ENCODE measurements at places on chromosomes 5 and 9. TPM values are rescaled to one million over a fixed set of nuclear protein-coding genes. Genes with fewer than 3 reads are reported as not detected.

Gene CDX1
- 0.36 TPM for total RNA-seq

Gene SVEP1
- total RNA-seq: 43.0 TPM

Gene DIRAS2
- total RNA-seq: not detected

Gene RMRP
- total RNA-seq: 88,726 TPM

DNA sequence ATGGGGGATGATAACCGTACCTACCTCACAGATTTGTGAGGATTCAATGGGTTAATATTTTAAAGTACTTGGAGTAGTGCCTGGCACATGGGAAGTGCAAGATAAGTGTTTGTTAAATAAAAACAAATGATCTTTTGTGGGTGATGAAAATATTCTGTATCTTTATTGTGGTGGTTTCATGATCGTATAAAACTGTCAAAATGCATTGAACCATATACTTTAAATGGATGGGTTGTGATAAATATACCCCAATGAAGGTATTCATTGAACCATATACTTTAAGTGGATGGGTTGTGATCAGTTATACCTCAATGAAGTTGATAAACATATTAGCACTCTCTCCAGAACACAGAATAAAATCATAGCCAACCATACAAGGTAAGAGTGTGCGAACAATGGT, 234.5 kb downstream of the CRB2 start:
- DNase-seq: no peak

GRCh38 chr9:72041775-72042194, 18.6 kb downstream of the C9orf57 start:
- DNase-seq: no peak

Gene SPINK7
- not detected for total RNA-seq

- DNase-seq: no peak
These were observed 310.2 kb downstream of the PDE4D start for GRCh38 chr5:59583151-59583809.

DNA sequence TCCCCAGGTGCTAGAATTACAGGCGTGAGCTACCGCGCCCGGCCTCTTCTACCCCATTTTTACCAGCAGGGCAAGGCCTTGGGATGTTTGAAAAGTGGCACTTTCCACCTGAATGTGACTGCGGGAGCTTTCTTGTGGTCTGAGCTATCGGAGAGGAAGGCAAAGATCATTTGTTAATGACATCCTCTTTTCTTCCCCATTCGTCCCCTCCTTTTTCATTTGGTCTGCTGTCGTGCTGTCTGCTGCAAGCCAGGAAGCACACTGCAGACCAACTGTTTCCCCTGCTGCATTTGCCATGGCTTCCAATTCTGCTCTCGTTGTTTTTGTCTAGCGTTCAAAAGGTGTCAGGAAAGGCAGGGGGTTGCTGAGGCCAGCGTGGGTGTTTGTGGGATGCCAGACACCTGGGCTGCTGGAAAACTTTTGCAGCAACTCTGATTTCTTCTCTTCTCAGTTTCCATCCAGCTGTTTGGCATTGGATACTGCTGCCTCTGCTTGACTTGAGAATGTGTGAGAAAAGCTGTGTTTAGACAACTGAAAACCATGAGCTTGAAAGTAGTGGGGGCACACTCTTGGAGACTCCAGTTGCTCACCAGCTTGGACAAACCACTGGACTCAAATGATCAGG, 196.4 kb upstream of the MSX2 start:
- DNase-seq: no peak

Gene PAM
- total RNA-seq: 254 TPM

GRCh38 chr9:129331772-129332500, 153.9 kb upstream of the IER5L start:
- no peak for DNase-seq

- peak; percentile 74 for DNase-seq
These were observed 12.4 kb downstream of the CDC37L1 start for GRCh38 chr9:4691795-4692194.

- no peak for DNase-seq
These were observed 23.6 kb upstream of the TNFSF8 start for GRCh38 chr9:114953959-114954358.

GRCh38 chr9:7094052-7094451, 336.3 kb downstream of the KDM4C start:
- peak; percentile 35 for DNase-seq

Gene RNF224
- not detected for total RNA-seq

Gene PCDHB7
- 2.2 TPM for total RNA-seq

Gene IRX2
- total RNA-seq: 5.3 TPM

DNA sequence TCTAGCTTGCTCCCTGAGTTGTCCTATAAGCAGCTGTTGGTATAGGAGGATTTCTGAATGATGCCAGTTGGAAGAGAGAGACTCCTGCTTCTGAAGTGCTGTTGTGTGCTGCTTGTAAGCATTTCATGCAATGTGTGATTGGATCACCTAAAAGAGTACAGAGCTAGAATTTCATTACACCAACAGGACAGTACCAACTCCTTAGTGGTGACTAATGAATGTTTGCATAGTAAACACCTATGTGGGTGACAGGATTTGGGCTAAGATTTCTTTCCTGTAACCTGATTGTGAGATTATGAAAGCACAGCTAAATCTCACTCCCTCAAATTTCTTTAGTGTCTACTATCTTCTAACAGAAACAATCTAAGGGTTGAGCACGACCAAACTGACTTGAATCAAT, 67.0 kb downstream of the GCNT1 start:
- no peak for DNase-seq

- DNase-seq: peak; percentile 78
These were observed 33.2 kb downstream of the MED27 start for GRCh38 chr9:132046456-132046855.

DNA sequence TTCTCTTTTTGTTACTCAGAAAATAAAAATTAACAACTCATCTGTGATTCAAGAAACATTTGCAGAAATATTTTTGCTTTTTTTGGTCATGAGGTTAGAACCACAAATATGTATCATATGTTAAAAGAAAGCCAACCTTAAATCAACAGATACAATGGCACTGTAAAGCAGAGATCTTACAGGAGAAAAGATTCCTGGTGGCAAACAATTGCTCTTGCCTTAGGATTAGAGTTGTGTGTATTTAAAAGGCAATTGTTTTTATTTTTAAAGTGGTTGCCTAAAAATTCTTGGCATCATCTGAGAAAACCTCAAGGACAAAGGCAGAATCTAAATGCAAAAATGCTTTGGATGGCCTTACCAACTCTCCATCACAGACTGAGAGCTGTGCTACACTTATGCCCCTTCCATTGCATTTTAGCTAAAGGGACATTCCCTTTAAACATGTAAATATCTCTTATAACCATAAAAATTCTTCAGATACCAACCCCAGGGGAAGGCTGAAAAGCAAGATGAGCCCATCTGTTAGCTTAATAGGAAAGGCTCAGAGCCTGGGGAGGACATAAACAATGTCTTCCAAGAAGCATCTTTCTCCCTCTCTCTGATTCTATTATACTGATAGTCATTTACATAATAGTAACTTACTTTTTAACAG, 100.4 kb downstream of the FAM114A2 start:
- no peak for DNase-seq

Measured in osteoblast (primary cell).